ENCODE measurements at places on chromosomes 16 and 17.

GRCh38 chr16:21637032-21637968 is 15.1 kb downstream of the IGSF6 start:
- H3K27ac ChIP-seq, result no peak overlapping the region
- H3K36me3 ChIP-seq, result peaks cover 2% of the 10 kb centered on the region
- peaks cover 7% of the 10 kb centered on the region for H3K4me1 ChIP-seq
- H3K4me3 ChIP-seq, result no peak overlapping the region
- DNase-seq, result no peak

DNA sequence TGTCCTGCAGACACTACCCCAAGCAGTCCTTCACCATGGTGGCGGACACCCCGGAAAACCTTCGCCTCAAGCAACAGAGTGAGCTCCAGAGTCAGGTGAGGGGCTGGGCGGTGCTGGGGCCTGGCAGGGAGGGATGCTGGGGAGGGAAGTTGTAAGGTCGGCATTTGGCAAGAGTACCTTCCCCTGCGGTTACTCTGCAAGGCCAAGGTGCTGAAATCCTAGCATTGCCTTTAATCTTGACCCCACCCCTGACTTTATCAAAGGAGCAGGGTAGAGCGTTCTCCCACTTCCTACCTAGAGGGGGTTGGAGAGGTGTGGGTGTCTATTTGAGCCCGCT is 20.5 kb downstream of the LASP1 start:
- H3K36me3 ChIP-seq, result peaks cover 16% of the 10 kb centered on the region
- no peaks in the 10 kb centered on the region for H3K27me3 ChIP-seq
- DNase-seq, result no peak
- H3K4me1 ChIP-seq, result peaks cover 27% of the 10 kb centered on the region
- peak overlapping the region; percentile 45 for H3K27ac ChIP-seq

DNA sequence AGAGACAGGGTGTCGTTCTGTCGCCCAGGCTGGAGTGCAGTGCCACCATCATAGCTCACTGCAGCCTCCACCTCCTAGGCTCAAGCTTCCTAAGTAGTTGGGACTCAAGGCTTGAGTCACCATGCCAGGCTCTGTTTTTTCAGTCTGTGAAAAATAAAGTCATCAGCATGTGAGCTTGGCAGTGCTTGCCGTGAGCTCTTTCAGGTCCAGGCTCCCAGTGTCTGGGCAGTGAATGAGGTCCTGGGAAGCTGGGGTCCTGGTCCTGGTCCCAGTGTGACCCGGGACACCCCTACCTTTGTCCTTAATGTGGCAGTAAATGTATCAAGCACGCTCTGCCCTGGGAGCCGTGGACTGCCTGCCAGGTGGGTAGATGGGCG is 22.9 kb upstream of the RPL13 start:
- H3K4me3 ChIP-seq, result no peak overlapping the region
- H3K4me1 ChIP-seq, result peaks cover 14% of the 10 kb centered on the region
- no peaks in the 10 kb centered on the region for H3K27me3 ChIP-seq
- H3K27ac ChIP-seq, result no peak overlapping the region
- no peak for DNase-seq

GRCh38 chr17:13749166-13749890 is 147.6 kb upstream of the HS3ST3A1 start:
- no peak overlapping the region for H3K27ac ChIP-seq
- no peak overlapping the region for H3K4me3 ChIP-seq
- DNase-seq, result no peak
- no peaks in the 10 kb centered on the region for H3K36me3 ChIP-seq
- no peaks in the 10 kb centered on the region for H3K4me1 ChIP-seq

- DNase-seq, result no peak
- peaks cover 5% of the 10 kb centered on the region for H3K36me3 ChIP-seq
- peaks cover 7% of the 10 kb centered on the region for H3K27me3 ChIP-seq
- no peak overlapping the region for H3K4me3 ChIP-seq
- peaks cover 8% of the 10 kb centered on the region for H3K4me1 ChIP-seq
Measured at GRCh38 chr17:78905541-78905940, 2.5 kb upstream of the CEP295NL start.

- no peak for DNase-seq
- peaks cover 48% of the 10 kb centered on the region for H3K36me3 ChIP-seq
- peaks cover 21% of the 10 kb centered on the region for H3K4me1 ChIP-seq
- H3K4me3 ChIP-seq, result no peak overlapping the region
- peak overlapping the region; percentile 88 for H3K27ac ChIP-seq
Measured at GRCh38 chr17:82257473-82257872, 16.0 kb downstream of the CSNK1D start.

DNA sequence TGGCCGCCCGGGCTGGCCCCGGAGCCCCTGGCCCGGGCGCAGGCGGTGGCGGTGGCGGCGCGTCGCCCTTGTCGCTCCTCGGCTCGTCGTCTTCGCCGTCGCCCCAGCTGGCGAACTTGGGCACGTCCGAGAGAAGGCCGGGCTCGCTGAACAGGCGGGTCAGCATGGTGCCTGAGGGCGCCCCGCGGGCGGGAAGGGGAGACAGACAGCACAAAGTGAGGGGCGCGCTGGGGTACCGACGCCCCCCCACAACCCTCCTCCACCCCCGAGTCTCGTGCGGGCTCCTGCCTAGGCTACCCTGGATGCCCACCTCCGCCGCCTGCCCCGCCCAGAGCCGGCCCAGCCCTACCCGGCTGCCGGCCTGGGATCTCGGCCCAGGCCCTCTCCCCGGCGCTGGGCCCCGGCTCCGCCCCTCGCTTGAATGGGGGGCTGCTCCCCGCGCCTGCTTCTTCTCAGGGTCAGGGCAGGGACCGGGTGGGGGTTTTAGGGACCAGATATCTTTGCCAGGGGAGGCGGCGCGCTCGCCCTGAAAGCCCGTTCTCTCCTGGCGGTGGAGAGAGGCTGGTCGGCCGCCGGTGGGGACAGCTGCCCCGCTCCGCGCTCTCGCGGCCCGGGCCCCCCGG is 1.2 kb downstream of the NEUROD2 start:
- H3K4me3 ChIP-seq, result peak overlapping the region; percentile 21
- peak overlapping the region; percentile 58 for H3K27ac ChIP-seq
- H3K36me3 ChIP-seq, result no peaks in the 10 kb centered on the region
- no peak for DNase-seq
- H3K27me3 ChIP-seq, result peaks cover 30% of the 10 kb centered on the region

DNA sequence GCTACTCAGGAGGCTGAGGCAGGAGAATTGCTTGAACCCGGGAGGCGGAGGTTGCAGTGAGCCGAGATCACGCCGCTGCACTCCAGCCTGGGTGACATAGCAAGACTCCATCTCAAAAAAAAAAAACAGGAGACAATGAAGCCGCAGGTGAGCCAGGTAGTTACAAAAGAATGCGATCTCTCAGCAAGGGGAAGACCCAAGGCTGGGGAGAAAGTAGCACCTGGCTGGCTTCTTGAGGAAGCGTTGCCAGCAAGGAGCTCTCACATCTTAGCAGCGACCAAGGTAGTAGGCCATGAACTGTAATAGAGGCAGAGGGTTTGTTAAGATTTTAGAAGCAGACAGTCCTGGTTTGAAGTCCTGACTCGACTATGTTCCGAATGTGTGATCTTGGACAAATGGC is 175.0 kb downstream of the AIPL1 start:
- H3K36me3 ChIP-seq, result no peaks in the 10 kb centered on the region
- no peak overlapping the region for H3K4me3 ChIP-seq
- DNase-seq, result no peak
- H3K27ac ChIP-seq, result no peak overlapping the region

GRCh38 chr17:36133602-36134236 is 30.1 kb downstream of the CCL4 start:
- H3K36me3 ChIP-seq, result peaks cover 2% of the 10 kb centered on the region
- peak overlapping the region; percentile 75 for H3K27ac ChIP-seq
- DNase-seq, result no peak
- peaks cover 2% of the 10 kb centered on the region for H3K27me3 ChIP-seq
- H3K4me1 ChIP-seq, result peaks cover 60% of the 10 kb centered on the region

DNA sequence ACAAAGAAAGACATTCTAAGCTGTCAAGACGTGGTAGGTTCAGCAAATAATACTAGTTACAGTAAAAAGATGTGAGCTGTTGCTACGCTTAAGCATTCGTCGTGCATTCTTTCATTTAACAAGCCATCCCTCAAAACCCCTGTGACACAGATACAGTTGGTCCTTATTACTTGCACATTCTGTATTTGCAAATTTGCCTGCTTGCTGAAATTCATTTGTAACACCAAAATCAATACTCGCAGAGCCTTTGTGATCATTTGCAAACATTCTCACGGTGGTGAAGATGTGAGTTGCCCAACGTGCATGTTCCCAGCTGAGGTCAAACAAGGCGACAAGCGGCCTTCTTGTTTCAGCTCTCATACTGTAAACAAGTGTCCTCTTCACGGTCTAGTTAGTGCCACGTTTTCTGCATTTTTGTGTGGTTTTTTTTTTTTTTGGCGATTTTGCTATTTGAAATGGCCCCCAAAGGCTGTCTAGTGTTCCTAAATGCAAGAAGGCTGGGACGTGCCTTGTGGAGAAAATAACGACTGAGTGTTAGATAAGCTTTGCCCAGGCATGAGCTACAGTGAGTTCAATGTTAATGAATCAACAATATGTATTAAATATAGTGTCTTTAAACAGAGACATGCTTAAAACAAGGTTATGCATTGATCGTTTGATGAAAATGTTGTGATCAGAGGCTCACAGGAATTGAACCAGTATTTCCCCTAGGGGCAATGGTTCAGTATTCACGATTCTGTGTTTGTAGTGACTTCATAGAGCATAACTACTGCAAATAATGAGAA is 84.1 kb downstream of the RAB11FIP4 start:
- no peaks in the 10 kb centered on the region for H3K36me3 ChIP-seq
- H3K4me1 ChIP-seq, result peaks cover 6% of the 10 kb centered on the region
- H3K27ac ChIP-seq, result no peak overlapping the region
- H3K27me3 ChIP-seq, result no peaks in the 10 kb centered on the region

Data from memory B cell (primary cell).